T follicular helper cell (primary cell): ENCODE measurements at places on chromosomes 3 and 15.

DNA sequence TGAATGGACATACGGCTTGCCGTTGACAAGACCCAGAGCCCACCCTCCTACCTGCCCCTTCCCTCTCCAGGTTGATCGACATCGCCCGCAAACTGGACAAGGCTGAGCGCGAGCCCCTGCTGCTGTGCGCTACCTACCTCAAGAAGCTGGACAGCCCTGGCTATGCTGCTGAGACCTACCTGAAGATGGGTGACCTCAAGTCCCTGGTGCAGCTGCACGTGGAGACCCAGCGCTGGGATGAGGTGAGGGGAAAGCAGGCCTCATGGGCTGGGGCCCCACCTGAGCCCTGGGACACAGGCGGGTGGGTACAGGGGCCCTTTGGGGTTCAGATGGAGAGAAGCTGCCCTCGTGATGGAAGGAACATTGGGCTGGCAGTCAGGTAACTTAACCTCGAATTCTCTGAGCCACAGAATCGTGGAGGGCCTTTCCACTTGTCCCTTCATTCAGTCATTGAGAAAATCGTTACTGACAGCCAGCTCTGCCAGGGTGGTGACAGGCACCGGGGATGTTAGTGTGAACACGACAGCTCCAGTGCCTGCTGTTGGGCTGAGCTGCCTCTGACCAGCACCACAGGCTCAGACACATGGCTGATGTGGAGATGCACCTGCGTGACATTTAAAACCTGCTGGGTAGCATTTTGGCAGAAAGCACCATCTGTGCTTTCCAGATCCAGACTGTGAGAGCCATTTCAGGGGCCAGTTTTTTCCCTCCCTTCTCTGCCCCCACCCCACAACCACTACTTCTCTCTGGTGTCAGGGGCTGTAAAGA, 25.6 kb upstream of the RHO start:
- DNase-seq: no peak

DNA sequence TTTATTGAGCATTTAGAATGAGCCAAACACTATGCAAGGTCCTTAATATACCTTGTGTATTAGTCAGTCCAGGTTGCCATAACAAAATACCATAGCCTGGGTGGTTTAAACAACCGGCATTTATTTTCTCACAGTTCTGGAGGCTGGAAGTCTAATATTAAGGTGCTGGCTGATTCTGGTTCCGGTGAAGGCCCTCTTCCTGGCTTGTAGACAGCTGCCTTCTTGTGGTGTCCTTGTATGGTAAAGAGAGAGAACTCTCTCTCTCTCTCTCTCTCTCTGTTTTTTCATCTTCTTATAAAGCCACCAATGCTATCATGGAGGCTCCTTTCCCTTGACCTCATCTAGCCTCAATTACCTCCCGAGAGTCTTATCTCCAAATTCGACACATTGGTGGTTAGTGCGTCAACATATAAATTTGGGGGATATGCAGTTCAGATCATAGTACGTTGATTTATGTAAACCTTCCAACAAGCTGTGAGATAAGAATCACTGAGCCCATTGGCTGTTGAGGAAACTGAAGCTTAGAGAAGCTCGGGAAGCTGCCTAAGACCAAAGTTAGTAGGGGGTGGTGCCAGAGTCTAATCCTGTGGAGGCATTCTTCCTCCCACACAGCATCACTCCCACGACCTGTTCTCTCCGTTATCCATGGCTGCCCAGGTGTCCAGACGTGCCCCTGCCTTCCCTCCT, 298.0 kb upstream of the PROK2 start:
- no peak for DNase-seq

DNA sequence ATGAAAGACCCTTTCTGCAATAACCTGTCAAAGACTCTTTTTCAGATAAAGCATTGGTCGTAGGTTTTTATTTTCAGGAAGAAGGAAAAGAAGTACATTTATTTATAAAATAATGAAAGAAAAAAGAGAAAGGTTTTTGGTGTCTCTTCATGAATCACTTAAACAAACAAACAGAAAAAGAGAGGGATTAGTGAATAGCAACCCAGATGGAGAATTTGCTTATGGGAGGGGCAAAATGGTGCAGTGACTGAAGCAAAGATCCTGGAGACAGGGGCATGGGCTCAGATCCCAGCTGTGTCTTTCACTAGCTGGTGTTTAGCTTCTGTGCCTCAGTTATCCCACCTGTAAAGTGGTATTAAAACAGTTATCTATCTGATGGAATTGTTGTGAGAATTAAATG, 78.6 kb upstream of the PFN2 start:
- no peak for DNase-seq

DNA sequence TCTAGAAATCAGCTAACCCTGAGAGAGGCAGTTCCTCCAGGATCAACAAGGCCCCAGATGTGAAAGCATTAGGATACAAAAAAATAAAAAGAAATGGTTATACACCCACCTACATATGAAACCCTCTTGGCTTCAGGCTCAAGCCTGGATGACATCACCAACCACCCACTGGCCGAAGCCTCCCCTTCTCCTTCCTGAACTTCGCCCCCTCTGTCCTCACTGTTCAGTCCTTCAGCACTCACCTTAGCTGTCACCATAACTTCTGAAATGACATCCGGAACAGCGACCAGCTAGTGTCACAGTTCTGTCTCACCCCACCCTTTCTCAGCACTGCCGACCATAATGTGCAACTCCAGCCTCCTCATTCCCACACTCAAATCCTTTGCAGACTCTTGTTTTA, 98.7 kb downstream of the PLCH1 start:
- no peak for DNase-seq

GRCh38 chr15:52783191-52783829, 6.8 kb downstream of the ONECUT1 start:
- no peak for DNase-seq

DNA sequence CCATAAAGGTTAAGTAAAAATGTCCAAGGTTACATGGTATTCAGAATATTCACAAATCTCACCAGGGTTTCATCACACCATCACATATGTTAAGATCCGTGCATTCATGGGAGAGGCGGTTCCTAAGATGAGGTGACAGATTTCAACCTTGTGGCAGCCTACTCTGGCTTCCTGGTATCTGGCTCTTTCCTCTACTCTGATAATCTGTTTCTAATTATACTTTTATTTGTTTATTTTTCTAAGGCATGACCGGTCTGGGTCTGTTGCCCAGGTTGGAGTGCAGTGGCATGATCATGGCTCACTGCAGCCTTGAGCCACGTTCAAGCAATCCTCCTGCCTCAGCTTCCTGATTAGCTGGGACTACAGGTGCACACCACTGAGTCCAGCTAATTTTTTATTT, 34.4 kb downstream of the RAF1 start:
- DNase-seq: no peak

DNA sequence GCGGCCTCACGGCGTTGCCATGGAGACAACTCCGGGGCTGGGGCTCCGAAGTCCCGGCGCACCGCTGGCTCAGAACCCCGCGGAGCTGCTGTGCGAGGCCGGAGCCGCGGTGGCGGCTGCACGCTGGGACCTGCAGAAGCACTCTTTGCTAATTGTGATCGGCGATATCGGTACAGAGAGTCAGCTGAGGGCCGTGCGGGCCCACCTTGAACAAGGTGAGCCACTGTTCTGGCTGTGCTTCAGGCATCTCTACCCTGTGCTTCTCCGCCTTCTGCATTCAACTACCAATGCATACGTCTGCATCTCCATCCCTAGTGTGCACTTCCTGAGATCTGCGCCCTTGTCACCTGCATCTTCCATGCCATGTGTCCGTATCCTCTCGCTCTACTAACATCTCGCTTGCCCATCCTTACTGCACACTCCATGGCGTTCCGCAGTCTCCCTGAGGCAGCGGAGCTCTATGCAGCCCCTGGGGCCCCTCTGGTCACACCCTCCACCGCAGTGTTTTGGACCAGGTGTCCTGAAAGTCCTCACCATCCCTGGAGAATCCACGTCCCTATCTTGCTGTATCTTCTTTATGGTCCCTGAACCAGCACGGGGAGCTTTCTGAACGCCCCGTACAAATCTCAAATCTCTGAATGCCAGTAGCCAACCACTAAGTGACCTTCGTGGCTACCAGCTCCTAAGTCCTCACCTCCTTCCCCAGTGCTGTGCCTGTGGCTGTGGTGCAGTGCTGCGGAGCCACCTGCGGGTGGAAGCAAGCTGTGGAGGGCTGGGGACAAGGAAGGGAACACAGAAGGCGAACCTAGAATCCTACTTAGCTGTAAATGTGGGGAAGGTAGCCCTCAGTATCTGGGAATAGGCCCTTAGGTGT, 6.2 kb upstream of the MAP1A start:
- no peak for DNase-seq

DNA sequence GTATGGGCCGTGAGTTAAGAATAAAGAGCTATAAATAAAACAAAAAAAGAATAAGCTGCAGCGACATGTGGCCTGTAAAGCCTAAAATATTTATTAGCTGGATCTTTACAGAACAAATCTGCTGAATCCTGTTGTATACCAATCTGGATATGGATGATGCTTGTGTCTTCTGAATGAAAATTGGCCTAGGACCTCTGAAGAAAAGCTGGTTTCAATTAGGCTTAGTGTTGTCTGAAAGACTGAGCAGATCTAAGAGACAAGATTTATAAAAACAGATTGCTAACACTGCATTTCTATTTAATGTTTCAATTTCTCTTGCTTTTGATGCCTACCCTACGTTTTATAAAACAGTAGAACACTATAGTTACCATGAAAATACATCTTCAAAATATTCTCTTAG, 57.9 kb downstream of the ST3GAL6 start:
- no peak for DNase-seq

GRCh38 chr15:76809412-76810103, 95.6 kb downstream of the SCAPER start:
- DNase-seq: no peak

DNA sequence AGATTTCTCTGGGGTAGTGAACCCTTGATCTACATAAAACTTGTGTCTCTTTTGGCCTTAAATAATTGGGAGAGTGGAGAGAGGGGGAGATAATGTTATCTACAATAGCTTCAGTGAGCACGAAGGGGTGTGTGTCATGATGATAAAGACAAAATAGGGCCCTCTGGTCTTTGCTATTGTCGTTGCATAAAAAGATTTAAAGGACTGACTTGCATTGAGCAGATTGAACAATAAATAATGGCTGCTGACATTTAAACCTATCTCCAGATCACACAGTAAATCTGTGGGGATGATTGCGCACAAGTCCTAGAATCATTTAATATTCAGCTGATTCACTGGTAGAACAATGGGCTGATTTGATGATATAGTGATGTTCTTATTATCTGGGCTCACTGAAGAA, 71.3 kb upstream of the GAP43 start:
- DNase-seq: no peak

DNA sequence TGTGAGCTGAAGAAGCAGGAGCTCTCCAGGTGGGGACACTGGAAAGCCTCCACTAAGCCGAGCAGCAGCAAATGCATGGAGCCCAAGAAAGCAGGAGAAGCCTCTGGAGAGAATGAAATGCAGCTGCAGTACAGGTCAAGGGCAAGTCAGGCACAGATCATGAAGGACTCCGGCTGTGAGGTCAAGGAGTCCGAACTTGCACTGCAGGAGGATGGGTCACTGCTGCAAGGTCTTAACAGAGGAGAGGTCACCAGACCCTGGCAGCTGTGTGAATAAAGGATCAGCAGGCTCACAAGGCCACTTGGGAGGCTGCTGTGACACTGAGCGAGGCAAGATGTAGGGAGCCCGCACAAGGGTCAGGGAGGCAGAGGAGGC, 24.7 kb upstream of the SLC41A3 start:
- no peak for DNase-seq

DNA sequence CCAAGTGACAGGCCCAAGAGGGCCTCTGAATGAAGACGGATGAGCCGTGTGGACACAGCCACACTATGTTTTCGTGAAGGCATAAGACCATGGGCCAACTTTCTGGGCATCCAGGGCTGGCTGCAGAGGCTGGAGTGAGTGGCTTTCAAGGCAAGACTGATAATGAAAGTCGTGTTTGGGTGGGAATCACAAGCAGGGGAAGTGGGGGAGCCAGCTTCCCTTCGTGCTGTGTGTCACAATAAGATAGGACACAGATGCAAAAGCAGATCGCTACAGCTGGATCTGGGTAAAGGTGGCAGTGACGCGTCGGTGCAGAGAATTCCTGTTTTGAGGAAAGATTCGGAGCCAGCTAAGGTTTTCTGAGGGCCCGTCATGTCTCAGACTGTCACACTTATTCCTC, 309.8 kb upstream of the CTDSPL start:
- no peak for DNase-seq

DNA sequence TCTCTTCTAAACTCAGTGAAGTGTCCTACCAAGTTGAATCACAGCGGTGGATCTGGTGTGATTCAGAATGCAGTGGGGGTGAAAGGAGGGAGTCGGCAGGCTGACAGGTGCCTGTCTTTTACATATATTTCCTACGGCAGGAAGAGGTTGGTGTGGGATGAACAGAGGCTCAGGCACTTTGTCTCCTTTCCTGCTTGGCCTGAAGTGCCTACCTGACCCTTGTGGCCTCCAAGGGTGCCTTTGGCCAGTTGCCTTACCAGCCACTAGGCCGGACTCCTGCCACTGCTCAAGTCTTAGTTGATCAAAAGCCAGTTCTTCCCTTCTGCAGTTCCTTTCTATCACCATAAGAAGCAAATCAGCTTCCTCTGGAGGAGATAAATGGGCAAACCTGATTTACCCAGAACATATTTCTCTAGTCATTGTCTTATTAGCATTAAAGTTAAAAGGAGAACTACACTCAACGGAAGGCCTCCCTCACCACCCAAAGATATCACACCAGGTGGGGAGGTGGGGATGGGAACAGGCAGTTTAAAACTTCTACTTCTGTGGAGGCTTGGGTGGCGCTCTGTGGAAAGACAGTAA, 52.1 kb downstream of the CRTC3 start:
- no peak for DNase-seq

- DNase-seq: no peak
These were observed 242.8 kb downstream of the DTWD1 start for GRCh38 chr15:49863431-49864224.

DNA sequence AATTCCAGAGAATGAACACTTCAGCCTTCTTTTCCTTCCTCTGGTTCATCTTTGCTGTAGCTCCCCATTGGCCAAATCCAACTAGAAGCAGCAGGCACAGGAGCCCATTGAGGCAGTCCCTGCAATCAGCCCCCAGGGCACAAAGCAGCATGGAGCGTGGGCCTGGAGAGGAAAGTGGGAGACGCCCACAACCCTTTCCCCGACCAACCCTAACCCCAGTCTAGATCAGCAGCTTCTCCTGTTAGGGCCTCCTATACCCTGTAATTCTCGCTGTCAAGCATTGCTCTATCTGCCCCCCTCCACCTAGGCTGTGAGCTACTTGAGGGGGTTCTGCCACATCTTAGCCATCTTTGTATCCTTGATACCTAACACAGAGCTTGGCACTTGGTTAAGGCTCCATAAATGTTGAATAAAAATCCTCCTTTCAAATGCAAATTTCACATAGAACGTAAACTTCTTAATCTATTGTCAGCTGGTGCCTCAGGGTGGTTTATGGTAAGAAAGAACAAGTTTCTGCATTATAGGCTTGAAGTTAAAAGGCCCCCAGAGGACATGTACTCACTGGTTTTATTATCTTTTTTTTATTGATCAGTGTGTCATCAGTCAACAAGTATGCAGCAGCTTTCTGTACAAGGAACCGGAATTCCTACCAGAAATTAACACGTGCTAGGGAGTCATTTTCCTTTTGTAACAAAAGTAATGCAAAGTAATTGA, 97.9 kb upstream of the PFN2 start:
- DNase-seq: no peak
